ENCODE measurements at places on chromosomes 6 and 20. TPM values are rescaled to one million over a fixed set of nuclear protein-coding genes. Genes with fewer than 3 reads are reported as not detected.

Gene PGBD1
- total RNA-seq, result 7.5 TPM

DNA sequence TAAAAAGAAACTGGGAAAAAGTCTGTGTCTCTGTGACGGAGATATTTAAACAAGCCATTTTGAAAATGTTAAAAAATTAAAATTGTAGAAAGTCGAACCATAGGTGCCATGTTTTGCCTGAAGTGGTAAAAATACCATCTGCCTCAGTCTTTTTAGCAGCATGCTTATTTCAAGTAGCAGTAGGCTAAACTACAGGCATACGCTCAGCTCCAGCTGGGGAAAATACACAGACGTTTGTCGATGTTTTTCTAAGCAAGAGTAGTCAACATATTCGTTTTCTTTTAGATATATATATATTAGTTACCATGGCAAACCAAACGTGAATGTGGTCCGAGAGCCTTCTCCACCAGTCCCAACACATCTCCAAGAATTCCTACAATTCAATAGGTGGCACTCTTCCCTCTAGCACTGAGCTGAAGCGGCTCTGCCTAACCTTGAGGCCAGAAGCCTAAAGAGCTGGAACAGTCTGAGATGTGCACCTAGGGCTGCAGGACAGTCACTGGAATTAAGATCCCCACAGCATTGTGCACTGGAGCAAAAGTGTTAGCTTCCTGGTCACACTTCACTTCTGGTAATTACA lies 70.2 kb upstream of the BEND3 start:
- H3K4me1 ChIP-seq, result 0 out of 2 replicates have a peak, but pooled peaks cover 3% of the 10 kb centered on the region
- no peak for DNase-seq
- no peak overlapping the region for H3K27ac ChIP-seq
- H3K27me3 ChIP-seq, result no peaks in the 10 kb centered on the region

Gene SLC17A3
- total RNA-seq, result not detected

GRCh38 chr6:56513631-56514030 lies 129.1 kb downstream of the DST start:
- no peak for DNase-seq
- no peaks in the 10 kb centered on the region for H3K27me3 ChIP-seq
- no peak overlapping the region for H3K27ac ChIP-seq
- H3K4me3 ChIP-seq, result no peak overlapping the region
- peaks cover 45% of the 10 kb centered on the region for H3K36me3 ChIP-seq
- H3K4me1 ChIP-seq, result no peaks in the 10 kb centered on the region

- no peaks in the 10 kb centered on the region for H3K4me1 ChIP-seq
- H3K36me3 ChIP-seq, result no peaks in the 10 kb centered on the region
- DNase-seq, result no peak
- no peak overlapping the region for H3K4me3 ChIP-seq
- H3K27ac ChIP-seq, result no peak overlapping the region
- H3K27me3 ChIP-seq, result no peaks in the 10 kb centered on the region
Measured at GRCh38 chr6:111958534-111958933, 85.3 kb upstream of the FYN start.

GRCh38 chr6:8982668-8983067 lies 547.3 kb upstream of the SLC35B3 start:
- H3K27me3 ChIP-seq, result no peaks in the 10 kb centered on the region
- DNase-seq, result no peak
- H3K4me3 ChIP-seq, result no peak overlapping the region
- H3K36me3 ChIP-seq, result no peaks in the 10 kb centered on the region

Gene PRICKLE4
- 1.5 TPM for total RNA-seq

Gene PAQR8
- total RNA-seq, result 12.5 TPM

Gene PNPLA1
- not detected for total RNA-seq

GRCh38 chr6:163712566-163712961 lies 298.0 kb downstream of the QKI start:
- no peak for DNase-seq
- no peaks in the 10 kb centered on the region for H3K4me1 ChIP-seq

DNA sequence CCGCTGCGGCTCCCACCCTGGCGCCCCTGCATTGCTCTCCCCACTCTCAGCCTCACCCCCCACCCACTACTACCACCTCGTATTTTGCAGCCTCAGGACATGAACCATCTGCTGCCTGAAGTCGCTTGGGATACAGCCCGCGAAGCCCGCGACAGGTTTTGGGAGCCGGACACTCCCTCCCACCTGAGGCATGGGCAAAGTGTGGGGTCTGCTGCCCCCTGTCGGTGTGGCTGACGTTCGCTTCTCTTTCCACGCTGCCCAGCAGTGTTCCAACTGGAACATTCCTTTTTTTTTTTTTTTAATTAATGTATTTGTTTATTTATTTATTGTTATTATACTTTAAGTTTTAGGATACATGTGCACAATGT lies 15.3 kb upstream of the LPA start:
- peaks cover 8% of the 10 kb centered on the region for H3K36me3 ChIP-seq
- H3K4me3 ChIP-seq, result peak overlapping the region; percentile 71
- peak; percentile 77 for DNase-seq
- peaks cover 40% of the 10 kb centered on the region for H3K27me3 ChIP-seq
- no peak overlapping the region for H3K27ac ChIP-seq
- no peaks in the 10 kb centered on the region for H3K4me1 ChIP-seq

DNA sequence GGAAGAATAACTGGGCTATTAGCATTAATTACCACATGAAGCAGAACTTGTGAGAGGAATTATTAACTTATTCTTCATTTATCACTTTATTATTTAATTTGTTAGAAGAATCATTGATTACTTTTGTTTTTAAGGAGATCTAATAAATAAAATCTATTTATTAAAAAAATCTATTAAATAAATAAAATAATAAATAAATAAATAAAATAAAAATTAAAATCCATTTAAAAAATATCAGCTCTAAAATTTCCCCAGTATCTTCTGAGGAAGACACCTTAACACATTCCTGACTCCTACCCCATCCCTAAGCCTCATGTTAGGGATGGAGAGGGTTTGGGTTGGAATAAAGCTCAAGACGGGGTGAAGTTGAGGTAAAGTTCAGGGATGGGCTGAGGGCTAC lies 231.4 kb downstream of the CLIC5 start:
- no peak for DNase-seq
- no peak overlapping the region for H3K27ac ChIP-seq
- H3K27me3 ChIP-seq, result no peaks in the 10 kb centered on the region
- H3K4me1 ChIP-seq, result peaks cover 4% of the 10 kb centered on the region
- no peak overlapping the region for H3K4me3 ChIP-seq

Gene IBTK
- total RNA-seq, result 20.4 TPM

- H3K27me3 ChIP-seq, result no peaks in the 10 kb centered on the region
Measured at GRCh38 chr6:162364488-162364887, 363.1 kb downstream of the PRKN start.

DNA sequence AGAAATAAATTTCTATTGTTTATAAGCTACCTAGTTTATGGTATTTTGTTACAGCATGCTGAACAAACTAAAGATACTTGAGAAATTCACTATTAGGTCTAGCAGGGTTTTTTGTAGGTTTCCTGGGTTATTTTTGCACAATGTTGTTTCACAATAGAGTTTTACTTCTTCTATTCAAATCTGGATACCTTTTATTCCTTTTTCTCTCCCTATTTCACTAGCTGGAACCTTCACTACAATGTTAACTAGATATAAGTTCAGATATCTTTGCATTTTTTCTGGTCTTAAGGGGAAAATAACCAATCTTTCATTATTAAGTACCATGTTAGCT lies 237.7 kb upstream of the CITED2 start:
- 0 out of 2 replicates have a peak overlapping the region, but pooled peaks have one; percentile 8 for H3K27ac ChIP-seq
- no peak overlapping the region for H3K4me3 ChIP-seq
- no peaks in the 10 kb centered on the region for H3K27me3 ChIP-seq
- 0 out of 2 replicates have a peak, but pooled peaks cover 5% of the 10 kb centered on the region for H3K36me3 ChIP-seq
- peaks cover 52% of the 10 kb centered on the region for H3K4me1 ChIP-seq

Gene GABRR2
- not detected for total RNA-seq

DNA sequence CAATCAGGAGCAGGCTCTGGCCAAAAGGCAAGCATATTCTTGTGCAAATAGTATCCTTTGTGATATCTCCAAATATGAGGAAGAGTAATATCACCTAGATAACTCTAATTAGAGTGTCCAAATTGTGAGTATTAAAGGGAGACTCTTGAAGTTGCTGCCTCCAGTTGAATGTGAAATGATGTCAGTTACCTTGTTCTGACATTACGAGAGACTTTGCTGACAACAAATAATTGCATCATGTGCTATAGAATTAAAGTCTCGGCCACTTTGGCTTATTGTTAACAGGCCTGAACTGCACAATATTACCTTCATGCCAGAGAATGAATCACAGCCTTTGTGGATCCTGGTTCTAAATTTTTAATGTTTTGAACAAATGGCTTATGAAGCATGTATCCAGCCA lies 106.5 kb downstream of the AIG1 start:
- no peak overlapping the region for H3K27ac ChIP-seq
- H3K4me1 ChIP-seq, result peaks cover 6% of the 10 kb centered on the region
- no peaks in the 10 kb centered on the region for H3K27me3 ChIP-seq
- H3K36me3 ChIP-seq, result peaks cover 6% of the 10 kb centered on the region
- no peak for DNase-seq

- H3K27me3 ChIP-seq, result no peaks in the 10 kb centered on the region
- H3K4me1 ChIP-seq, result peaks cover 29% of the 10 kb centered on the region
- no peak for DNase-seq
- 0 out of 2 replicates have a peak, but pooled peaks cover 3% of the 10 kb centered on the region for H3K36me3 ChIP-seq
Measured at GRCh38 chr6:158026901-158027589, 45.4 kb downstream of the SYNJ2 start.

Gene SNPH
- total RNA-seq, result 4.4 TPM

DNA sequence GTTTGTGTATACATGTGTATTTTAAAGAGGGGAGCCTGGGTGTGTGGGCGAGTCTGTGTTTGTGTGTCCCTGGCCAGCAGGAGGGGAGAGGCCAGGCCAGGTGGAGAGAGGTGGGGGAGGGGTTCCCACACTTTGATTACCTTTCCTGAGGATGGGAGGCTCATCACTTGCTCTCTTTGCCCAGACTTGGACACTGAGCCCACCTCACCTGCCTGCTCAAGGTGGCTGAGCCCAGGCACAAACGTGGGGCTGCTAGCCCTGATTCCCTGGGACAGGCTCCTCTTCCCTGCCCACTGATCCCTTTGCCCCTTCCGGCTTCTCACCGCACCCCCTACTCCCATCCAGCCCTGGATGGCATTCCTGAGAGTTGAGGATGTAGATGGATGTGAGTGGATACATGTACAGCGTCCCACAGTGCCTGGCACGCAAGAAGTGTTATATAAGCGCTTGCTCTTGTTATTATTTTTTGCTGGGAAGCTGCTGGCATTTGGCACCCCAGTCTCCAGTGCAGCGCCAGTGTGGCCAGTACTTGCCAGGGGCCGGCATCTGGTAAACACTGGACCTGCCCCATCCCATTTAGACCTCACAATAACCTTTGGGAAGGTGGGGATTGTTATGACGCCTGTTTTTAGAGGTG lies 2.7 kb downstream of the CEBPB start:
- no peak for DNase-seq
- no peaks in the 10 kb centered on the region for H3K36me3 ChIP-seq
- H3K4me1 ChIP-seq, result peaks cover 51% of the 10 kb centered on the region
- no peaks in the 10 kb centered on the region for H3K27me3 ChIP-seq
- peak overlapping the region; percentile 86 for H3K27ac ChIP-seq

- DNase-seq, result no peak
- no peaks in the 10 kb centered on the region for H3K4me1 ChIP-seq
- H3K27me3 ChIP-seq, result no peaks in the 10 kb centered on the region
- H3K36me3 ChIP-seq, result no peaks in the 10 kb centered on the region
Measured at GRCh38 chr20:44415833-44416715, 59.6 kb upstream of the TTPAL start.

Gene IL17F
- total RNA-seq, result not detected

GRCh38 chr6:3457710-3458602 lies 1.1 kb upstream of the SLC22A23 start:
- H3K36me3 ChIP-seq, result peaks cover 8% of the 10 kb centered on the region
- peaks cover 5% of the 10 kb centered on the region for H3K27me3 ChIP-seq
- H3K4me3 ChIP-seq, result peak overlapping the region; percentile 80

Gene ABCC10
- 26.6 TPM for total RNA-seq

Gene SCUBE3
- total RNA-seq, result 1.6 TPM

- H3K4me3 ChIP-seq, result no peak overlapping the region
- H3K4me1 ChIP-seq, result peaks cover 6% of the 10 kb centered on the region
- no peaks in the 10 kb centered on the region for H3K27me3 ChIP-seq
- H3K27ac ChIP-seq, result no peak overlapping the region
Measured at GRCh38 chr20:57558614-57559288, 2.2 kb upstream of the PCK1 start.

- H3K4me3 ChIP-seq, result no peak overlapping the region
- H3K4me1 ChIP-seq, result no peaks in the 10 kb centered on the region
- H3K27ac ChIP-seq, result no peak overlapping the region
- no peak for DNase-seq
Measured at GRCh38 chr20:32366380-32366779, 8.2 kb downstream of the ASXL1 start.

DNA sequence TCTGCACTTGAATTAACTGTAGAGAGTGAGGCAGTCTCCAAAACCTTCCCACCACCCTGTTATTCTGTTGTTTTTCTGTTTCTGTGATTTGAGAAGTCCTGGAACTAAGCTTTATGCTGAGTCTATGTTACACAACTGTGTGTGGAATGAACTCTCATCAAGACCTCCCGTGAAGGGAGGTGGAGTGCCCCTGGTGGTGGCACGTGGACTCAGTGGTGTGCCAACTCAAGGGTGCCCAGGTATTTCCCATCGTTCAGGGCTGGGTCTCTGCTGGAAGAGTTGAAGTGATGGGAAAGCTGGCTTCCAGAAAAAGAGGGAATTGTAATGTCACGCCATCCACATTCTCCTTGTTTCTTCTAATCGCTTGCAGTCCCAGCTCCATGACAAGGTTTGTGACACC lies 374.2 kb downstream of the SMOC2 start:
- H3K27me3 ChIP-seq, result no peaks in the 10 kb centered on the region
- H3K4me1 ChIP-seq, result no peaks in the 10 kb centered on the region
- peak; percentile 41 for DNase-seq
- no peak overlapping the region for H3K4me3 ChIP-seq
- H3K27ac ChIP-seq, result no peak overlapping the region

Gene HCRTR2
- not detected for total RNA-seq

- H3K27me3 ChIP-seq, result no peaks in the 10 kb centered on the region
- no peak for DNase-seq
- H3K36me3 ChIP-seq, result no peaks in the 10 kb centered on the region
- H3K27ac ChIP-seq, result no peak overlapping the region
Measured at GRCh38 chr6:129795261-129795660, 65.9 kb downstream of the TMEM244 start.

GRCh38 chr20:39946053-39946810 lies 742.8 kb downstream of the MAFB start:
- H3K4me1 ChIP-seq, result no peaks in the 10 kb centered on the region
- no peak overlapping the region for H3K4me3 ChIP-seq
- no peaks in the 10 kb centered on the region for H3K36me3 ChIP-seq
- no peak overlapping the region for H3K27ac ChIP-seq

- H3K4me3 ChIP-seq, result no peak overlapping the region
- H3K36me3 ChIP-seq, result peaks cover 18% of the 10 kb centered on the region
- no peaks in the 10 kb centered on the region for H3K27me3 ChIP-seq
Measured at GRCh38 chr20:18156045-18156444, 18.4 kb downstream of the KAT14 start.

Gene DOK5
- 10.1 TPM for total RNA-seq

Gene BANF2
- not detected for total RNA-seq

Data from WTC11 (cell line).